Urinary bladder (tissue), 4 donors: ENCODE measurements at places on chromosomes 5 and 9. TPM values are rescaled to one million over a fixed set of nuclear protein-coding genes. Genes with fewer than 3 reads are reported as not detected.

PCDHGA1 gene
- polyA plus RNA-seq: 1.2 TPM

IFNA2 gene
- not detected for polyA plus RNA-seq

FRMPD1 gene
- polyA plus RNA-seq: 0.03 TPM

TYRP1 gene
- polyA plus RNA-seq: 0.80 TPM

KIF12 gene
- 0.11 TPM for polyA plus RNA-seq

ENTPD2 gene
- polyA plus RNA-seq: 2.8 TPM

SLC36A2 gene
- polyA plus RNA-seq: 0.03 TPM

C9orf50 gene
- 0.28 TPM for polyA plus RNA-seq

DNAI1 gene
- polyA plus RNA-seq: 0.11 TPM

SHOC1 gene
- polyA plus RNA-seq: 0.05 TPM

PDE6A gene
- polyA plus RNA-seq: 0.01 TPM

SPAAR gene
- 1.4 TPM for polyA plus RNA-seq

LCN15 gene
- not detected for polyA plus RNA-seq

NTNG2 gene
- polyA plus RNA-seq: 2.3 TPM

ACSL6 gene
- 0.42 TPM for polyA plus RNA-seq

ATP10B gene
- polyA plus RNA-seq: 0.22 TPM

HNRNPK gene
- polyA plus RNA-seq: 376 TPM

PCDHGB6 gene
- 5.0 TPM for polyA plus RNA-seq

KIF27 gene
- polyA plus RNA-seq: 1.8 TPM

LAMC3 gene
- polyA plus RNA-seq: 37.1 TPM

CER1 gene
- polyA plus RNA-seq: not detected

SPINK14 gene
- not detected for polyA plus RNA-seq

ADAMTS6 gene
- polyA plus RNA-seq: 2.6 TPM

PCDHA1 gene
- polyA plus RNA-seq: 0.03 TPM

MARVELD2 gene
- polyA plus RNA-seq: 1.4 TPM

NME5 gene
- 1.7 TPM for polyA plus RNA-seq

CYLC2 gene
- not detected for polyA plus RNA-seq

BTNL9 gene
- 11.9 TPM for polyA plus RNA-seq

NEURL1B gene
- 51.9 TPM for polyA plus RNA-seq

PAX5 gene
- polyA plus RNA-seq: 0.03 TPM

KCNMB1 gene
- 82.8 TPM for polyA plus RNA-seq

NDFIP1 gene
- polyA plus RNA-seq: 88.2 TPM

ACTL7A gene
- not detected for polyA plus RNA-seq

STC2 gene
- polyA plus RNA-seq: 8.9 TPM

TMEM250 gene
- polyA plus RNA-seq: 43.1 TPM

SPATA31A7 gene
- not detected for polyA plus RNA-seq

WHRN gene
- polyA plus RNA-seq: 12.1 TPM

RNF180 gene
- 5.6 TPM for polyA plus RNA-seq

OBP2A gene
- not detected for polyA plus RNA-seq

AIF1L gene
- polyA plus RNA-seq: 8.9 TPM

EIF4EBP3 gene
- polyA plus RNA-seq: 33.2 TPM

BARHL1 gene
- not detected for polyA plus RNA-seq

CPEB4 gene
- polyA plus RNA-seq: 22.1 TPM

HRH2 gene
- polyA plus RNA-seq: 6.2 TPM

PKD2L2 gene
- 0.11 TPM for polyA plus RNA-seq

PLAC8L1 gene
- 0.27 TPM for polyA plus RNA-seq

FBXL7 gene
- 30.3 TPM for polyA plus RNA-seq

FAM221B gene
- polyA plus RNA-seq: not detected

MYOZ3 gene
- 1.5 TPM for polyA plus RNA-seq
